ENCODE measurements at places on chromosomes 11 and 22.

- DNase-seq, result no peak
Observed at GRCh38 chr22:35782504-35782903, 64.8 kb downstream of the APOL5 start.

GRCh38 chr11:85132851-85133585, 494.1 kb downstream of the DLG2 start:
- DNase-seq, result no peak

DNA sequence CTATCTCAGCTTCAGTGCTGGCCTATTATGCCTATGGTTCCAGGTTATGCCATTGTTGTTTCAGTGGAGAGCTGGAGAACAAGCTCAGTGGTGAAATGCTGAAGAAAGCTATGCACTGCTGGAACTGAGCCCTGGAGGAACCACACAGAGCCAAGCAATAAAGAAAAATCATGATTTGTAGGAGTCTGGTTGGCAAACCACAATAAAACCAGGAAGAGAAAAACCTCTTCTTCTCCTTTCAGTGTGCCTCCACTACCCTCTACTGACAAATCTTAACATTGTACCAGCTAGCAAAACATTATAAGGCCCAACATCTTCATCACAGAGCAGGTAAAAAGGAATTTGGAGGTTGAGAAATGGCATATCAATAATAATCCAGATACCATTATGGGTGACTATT, 5.3 kb downstream of the OR51F2 start:
- DNase-seq, result no peak

- DNase-seq, result peak; percentile 36
Observed at GRCh38 chr11:47552056-47552565, 821 bp downstream of the CELF1 start.

DNA sequence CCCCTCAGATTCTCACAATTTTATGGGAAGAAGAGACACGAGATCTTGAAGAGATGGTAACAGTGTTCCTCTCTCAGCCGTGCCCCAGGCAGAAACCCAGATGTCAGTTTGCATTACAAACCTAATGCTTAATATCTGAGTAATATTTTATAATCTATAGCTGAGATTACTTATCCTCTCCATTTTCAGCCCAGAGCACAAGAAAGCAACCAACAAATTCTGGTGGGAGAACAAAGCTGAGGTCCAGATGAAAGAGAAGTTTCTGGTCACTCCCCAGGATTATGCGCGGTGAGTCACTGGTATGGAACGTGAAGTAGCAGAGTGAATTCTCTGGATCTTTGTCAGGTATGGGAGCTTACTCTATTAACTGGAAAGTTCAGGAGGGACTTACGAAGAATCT, 884 bp downstream of the CENATAC start:
- DNase-seq, result no peak

GRCh38 chr22:35051791-35052190, 14.2 kb upstream of the ISX start:
- peak; percentile 62 for DNase-seq

DNA sequence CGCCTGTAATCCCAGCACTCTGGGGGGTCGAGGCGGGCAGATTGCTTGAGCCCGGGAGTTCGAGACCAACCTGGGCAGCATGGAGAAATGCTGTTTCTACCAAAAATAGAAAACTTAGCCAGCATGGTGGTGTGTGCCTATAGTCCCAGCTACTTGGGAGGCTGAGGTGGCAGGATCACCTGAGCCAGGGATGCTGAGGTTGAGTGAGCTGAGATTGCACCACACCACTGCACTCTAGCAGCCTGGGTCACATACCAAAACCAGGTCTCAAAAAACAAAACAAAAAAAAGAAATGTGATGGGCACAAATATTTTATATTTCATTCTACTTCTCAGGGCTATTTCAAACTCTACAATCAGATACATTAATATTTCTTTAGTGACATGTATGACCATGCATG, 25.7 kb downstream of the TTC17 start:
- DNase-seq, result no peak

GRCh38 chr11:3120071-3120792, 44.9 kb downstream of the OSBPL5 start:
- no peak for DNase-seq

DNA sequence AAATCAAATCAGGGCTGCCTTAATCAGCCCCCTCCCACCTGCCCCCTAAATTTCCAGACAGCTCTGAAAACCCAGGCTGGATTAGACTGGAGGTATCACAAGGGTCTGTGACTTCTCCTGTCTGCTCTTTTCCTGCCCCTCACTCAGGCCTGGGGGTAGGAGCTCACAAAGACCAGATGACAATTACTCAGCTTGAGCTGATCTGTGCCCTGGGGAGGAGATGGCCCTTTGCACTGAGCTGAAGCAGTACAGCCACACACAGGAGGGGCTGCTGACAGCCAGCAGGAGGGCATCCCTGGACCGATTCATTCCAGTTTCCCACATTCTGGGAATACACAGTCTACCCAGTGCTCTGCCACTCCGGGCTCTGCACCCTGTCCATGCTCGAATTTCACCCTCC, 4.2 kb downstream of the ABCC8 start:
- DNase-seq, result no peak

DNA sequence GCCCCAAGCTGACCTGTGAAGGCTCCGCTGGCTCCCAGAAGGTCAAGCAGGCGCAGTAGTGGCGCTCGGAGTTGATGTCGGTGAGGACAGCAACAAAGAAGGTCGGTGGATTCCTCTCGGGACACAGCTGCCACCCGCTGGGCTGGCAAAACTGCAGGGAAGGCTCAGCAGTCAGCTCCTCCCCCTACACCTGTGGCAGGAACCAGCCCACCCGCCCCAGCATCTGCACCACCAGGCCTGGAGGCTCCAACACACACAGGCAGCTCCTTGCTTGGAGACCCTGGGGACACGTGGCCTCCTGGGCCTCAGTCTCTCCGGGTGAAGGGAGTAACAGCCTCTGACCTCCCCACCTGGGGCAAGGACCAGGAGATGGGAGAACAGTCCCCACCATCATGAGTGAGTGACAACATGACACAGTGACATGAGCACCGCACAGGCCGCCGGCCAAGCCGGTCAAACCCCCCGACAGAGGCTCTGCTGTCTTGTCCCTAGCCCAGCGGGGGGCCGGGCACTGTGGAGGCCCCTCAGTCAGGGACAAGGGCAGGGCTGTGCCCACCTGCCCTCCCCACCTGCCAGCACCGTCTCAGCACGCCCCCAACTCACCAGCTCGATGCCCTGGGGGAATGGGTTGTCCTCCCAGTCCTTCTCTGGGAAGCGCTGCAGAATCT, 6.9 kb downstream of the SBF1 start:
- DNase-seq, result no peak

GRCh38 chr22:24392218-24392931, 35.0 kb upstream of the ADORA2A start:
- no peak for DNase-seq
